ENCODE measurements at places on chromosomes 11 and 22.

DNA sequence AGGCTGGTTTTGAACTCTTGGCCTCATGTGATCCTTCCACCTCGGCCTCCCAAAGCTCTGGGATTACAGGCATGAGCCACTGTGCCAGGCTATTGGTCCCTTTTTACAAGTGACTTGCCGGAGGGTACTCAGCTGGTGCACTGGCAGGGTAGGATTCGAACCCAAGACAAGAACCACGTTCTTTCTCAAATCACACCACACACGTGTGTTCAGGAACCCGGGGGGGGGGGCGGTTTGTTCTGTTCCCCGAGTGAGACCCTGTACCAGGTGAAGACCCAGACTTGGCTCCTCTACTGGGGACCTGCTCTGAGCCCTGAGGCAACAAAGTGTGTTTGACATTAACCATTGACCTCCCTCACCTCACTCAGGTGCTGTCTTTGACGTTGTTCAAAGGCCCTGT, 3.8 kb upstream of the YWHAH start:
- DNase-seq, result no peak

GRCh38 chr11:126140926-126141280, 70.5 kb downstream of the RPUSD4 start:
- peak; percentile 78 for DNase-seq

- peak; percentile 72 for DNase-seq
Measured at GRCh38 chr22:45211848-45212247, 28.8 kb downstream of the KIAA0930 start.

GRCh38 chr22:49525801-49526535, 301.7 kb downstream of the BRD1 start:
- DNase-seq, result no peak

DNA sequence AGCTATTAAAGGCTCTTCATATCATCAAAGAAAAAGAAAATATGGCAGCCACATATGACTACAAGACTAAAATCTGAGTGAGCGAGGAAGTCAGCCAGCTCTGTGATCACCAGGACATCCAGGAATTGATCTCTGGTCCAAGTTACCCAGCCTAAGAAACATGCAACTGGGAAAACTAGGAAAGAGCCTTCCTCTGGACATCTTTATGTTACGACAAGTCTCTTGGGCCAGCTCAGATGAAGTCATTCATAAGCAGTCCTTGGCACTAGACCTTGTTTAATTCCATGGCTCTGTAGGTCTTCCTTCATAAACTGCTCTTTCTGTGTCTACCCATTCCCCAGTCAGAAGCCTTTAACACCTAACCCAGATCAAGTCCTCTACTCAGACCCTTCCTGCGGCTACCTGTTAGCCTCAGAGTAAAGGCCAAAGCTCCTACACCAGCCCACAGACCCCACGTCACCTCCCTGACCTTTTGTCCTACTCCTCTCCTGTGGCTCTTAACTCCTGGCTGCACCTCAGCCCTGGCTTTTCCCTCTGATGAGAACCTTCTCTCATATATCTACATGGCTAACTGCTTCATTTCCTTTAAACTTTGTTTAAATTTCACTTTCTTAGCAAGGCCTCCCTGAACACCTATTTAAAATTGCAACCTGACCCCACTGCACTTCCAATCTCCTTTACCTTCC, 134.0 kb downstream of the KIF18A start:
- peak; percentile 6 for DNase-seq

- no peak for DNase-seq
Measured at GRCh38 chr11:70073871-70074371, 4.2 kb upstream of the ANO1 start.

DNA sequence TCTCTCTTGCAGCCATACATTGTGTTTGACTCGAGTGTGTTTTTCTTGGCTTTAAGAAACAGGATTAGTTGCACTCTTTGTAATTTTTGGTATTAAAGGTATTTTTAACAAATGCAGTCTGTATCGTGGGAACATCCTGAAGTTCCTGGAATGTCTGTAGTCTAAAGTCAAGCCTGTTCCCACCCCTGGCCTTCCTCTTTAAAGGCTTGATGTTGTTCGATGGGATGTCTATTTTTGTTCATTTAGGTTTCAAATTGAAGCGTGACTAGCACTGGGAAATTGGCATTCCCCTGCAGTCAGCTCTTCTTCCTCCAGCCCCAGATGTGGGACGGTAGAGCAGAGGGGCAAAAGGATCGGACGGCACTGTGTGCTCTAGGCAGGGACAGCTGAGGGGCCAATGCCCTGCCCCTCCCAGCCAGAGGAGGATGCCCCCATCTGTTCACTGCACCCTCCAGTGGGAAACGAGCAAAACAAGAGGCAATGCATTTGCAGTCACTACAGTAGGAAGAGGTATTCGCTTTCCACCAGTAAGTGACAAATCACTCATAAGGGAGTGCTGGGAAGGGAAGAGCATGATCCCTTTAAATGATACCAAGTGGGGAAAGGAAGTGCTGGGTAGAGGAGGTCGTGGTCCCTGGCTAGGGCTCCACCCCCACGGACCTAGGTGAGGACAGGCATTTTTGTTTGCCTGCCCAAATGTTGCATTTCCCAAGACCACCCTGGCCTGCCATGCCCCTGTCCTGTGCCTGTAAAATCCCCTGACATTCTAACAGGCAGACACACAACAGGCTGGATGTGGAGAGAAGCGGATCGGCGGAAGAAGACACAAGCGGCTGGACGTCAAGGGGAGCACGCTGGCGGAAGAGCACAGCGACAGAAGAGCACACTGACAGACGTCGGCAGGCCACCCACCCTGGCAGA, 47.4 kb upstream of the SEPTIN5 start:
- DNase-seq, result peak; percentile 62

GRCh38 chr11:130159657-130160497, at the start of gene ST14:
Gene ST14, plus strand, starts transcription at chr11:130159782. Its CDS starts 198 bp downstream, at chr11:130159980.
- DNase-seq, result no peak

GRCh38 chr11:121137005-121137404, 36.0 kb downstream of the TECTA start:
- no peak for DNase-seq

- DNase-seq, result no peak
Measured at GRCh38 chr11:70317581-70318305, 47.3 kb downstream of the PPFIA1 start.

DNA sequence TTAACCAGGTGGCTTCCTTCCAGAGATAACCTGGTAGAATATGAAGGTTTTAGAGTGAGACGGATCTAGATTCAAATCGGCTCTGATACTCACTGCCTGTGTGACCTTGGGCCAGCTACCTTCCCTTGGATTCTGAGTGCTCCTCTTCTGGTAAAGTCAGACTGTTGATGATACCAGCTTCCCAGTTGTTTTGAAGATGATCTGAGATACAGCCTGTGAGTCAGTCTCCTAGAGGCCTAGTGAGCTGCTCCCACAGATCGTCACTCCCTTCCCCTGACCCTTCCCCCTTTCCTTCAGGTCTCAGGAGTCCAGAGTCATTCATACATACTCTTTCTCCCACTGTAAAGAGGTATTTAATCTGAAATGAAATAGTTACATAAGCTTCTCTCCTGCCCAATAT, 207.8 kb downstream of the GRIK4 start:
- DNase-seq, result no peak

Data from AG10803 (cell line).